ENCODE measurements at places on chromosomes 12 and 14.

DNA sequence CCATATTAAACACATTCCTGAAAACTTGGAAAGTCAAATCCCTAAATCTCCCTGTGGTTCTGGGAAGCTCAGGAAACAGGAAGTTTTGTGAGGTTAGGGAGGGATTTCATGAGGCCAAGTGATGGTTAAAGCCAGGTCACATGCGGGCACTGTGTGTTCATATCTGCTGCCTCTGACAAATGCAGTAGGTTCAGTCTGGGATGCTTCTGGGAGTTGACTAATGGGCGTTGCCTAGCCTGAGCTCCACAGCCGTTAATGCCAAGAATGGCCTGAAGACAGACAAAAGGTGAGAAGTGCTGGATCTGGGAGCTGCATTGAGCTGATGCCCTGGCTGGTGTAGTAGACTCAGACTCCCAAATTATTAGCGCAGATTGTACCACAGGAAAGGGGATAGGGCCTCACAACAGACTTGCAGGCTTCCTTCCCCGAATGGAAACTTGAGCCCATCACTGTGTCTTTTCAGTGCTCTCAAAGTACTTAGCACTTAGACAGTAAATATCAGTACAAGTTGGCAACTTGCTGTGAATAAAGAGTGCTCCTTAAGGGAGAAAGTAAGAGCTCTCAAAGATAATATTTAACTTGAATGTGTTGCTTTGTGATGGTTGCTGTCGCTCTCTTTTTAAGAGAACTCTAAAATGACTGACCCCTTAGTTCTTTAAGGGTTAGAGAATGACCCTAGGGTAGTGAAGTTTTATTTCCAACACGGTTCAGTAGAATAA, 17.3 kb downstream of the GSG1 start:
- DNase-seq: no peak

- DNase-seq: no peak
Observed at GRCh38 chr12:46808955-46809697, 16.7 kb downstream of the SLC38A4 start.

- DNase-seq: no peak
Observed at GRCh38 chr12:116919247-116919661, 8.5 kb downstream of the FBXW8 start.

GRCh38 chr12:54159140-54159539, 29.6 kb downstream of the SMUG1 start:
- DNase-seq: no peak

DNA sequence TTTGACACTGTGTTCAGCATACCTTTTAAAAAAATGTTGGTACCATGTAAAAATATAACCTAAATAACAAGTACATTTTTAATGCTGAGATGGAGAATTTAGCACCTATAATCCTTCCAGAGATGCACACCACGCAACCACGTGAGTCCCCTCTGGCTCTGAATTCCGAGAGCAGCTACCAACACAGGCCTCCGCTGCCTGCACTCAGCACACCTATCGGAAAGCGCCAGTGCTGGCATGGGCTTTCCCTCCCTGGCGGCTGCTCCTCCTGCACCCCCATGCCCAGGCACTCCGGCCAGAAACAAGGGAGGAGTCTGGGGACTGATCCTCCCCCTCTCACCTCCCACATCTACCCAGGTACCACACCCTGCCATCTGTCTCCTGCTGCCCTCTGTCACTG, 47.0 kb downstream of the ITPK1 start:
- DNase-seq: peak; percentile 57

- DNase-seq: peak; percentile 67
Observed at GRCh38 chr12:6551063-6551461, 4.8 kb downstream of the IFFO1 start.

DNA sequence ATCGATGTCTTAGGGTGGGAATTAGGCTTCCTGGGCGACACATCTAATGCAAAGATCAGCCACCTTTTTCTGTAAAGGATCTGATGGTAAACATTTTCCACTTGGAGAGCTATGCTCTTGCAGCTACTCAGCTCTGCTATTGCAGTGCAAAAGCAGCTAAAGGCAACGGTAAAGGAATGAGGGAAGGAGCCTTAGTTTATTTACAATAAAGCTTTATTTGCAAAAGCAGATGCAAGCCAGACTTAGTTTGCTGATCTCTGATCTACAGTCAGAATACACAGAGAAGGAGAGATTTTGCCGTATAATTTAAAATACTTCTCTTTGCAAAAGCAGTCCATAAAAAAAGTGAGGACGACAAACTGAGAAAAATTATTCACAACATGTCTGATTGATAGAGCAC, 3.2 kb downstream of the TCL1B start:
- no peak for DNase-seq

GRCh38 chr14:38210587-38211216, 3.0 kb downstream of the SSTR1 start:
- no peak for DNase-seq

DNA sequence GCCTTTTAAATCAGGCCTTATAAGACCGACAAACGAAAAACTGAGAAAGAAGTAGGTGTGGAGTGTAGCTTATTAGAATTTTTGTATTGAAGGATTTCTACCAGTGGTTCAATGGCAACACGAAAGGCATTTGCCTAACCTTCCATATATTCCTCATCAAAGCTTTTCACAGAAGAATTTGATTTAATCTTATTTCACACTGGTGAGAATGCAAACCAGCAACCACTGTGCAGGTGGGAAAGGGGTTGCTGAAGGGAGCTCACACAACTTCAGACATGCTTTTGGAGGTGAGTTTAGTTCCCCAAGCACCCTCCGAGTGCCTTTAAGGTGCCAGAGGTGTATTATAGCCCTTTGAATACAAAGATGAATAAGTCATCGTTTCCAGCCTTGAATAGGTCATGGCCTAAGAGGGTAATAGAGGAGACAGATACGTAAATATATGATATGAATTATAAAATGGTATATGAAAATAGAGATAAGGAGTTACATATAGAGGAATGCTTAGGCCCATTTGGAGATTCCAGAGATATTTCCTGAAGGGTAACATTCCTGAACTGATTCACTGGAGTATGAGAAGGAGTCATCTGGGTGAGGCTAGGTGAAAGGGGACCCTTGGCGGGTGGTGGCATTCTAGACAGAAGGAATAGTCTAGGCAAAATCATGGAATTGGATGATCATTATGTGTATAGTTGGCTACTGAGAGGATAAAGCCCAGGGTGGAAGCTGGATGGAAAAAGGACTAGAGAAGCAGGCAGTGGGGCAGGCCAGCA, 6.4 kb downstream of the ERP27 start:
- DNase-seq: no peak

- no peak for DNase-seq
Observed at GRCh38 chr14:102282751-102283465, 22.1 kb downstream of the MOK start.

DNA sequence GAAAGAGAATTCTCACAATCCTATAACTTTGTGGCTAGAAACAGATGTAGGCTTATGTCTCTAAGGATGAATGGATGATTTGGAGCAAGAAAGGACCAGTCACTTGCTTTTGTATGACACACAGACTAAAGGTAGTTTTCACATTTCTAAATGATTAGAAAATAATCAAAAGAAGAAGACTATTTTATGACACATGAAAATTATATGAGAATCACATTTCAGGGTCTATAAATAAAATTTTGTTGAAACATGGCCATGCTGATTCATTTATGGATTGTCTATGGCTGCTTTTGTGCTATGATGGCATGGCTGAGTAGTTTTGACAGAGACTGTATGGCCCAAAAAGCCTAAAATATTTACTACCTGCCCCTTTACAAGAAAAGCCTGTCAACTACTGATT, 49.4 kb upstream of the FRMD6 start:
- no peak for DNase-seq

DNA sequence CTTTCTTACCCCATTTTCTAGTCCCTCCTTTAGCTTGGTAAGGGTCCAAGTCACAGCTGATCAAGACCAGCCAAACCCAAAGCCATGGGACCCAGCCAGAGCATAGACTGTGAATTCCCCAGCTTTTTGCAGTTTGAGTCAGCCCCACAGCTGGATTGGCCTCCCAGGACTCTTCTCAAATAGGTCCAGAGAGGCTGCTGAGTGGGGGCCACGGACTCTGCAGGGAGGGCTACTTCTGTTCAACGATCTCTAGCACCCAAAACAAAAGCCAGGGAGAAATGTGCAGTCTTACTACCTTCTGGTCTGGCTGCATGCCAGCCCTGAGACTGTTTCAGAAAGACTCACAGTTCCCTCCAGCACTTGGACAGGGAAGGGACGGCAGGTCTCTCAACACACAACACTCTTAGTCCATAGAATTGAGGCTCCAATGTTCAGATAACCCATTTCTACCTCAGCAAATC, 1.6 kb downstream of the VDR start:
- no peak for DNase-seq

GRCh38 chr12:42794806-42795205, 205.3 kb upstream of the PRICKLE1 start:
- no peak for DNase-seq

GRCh38 chr12:66269757-66270383, 32.4 kb upstream of the HELB start:
- DNase-seq: no peak

- DNase-seq: no peak
Observed at GRCh38 chr12:99128246-99128802, 483.2 kb downstream of the APAF1 start.

DNA sequence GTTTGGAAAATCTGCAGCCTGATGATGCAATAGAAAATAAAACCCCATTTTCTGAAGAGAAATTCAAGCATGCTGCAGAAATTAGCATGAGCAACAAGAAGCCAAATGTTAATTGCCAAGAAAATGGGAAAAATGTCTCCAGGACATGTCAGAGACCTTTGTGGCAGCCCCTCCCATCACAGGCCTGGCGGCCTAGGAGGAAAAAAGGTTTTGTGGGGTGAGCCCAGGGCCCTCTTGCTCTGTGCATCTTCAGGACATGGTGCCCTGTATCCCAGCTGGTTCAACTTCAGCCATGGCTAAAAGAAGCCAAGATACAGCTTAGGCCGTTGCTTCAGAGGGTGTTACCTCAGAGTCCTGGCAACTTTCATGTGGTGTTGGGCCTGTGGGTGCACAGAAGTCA, 775.5 kb upstream of the SEL1L start:
- DNase-seq: no peak

DNA sequence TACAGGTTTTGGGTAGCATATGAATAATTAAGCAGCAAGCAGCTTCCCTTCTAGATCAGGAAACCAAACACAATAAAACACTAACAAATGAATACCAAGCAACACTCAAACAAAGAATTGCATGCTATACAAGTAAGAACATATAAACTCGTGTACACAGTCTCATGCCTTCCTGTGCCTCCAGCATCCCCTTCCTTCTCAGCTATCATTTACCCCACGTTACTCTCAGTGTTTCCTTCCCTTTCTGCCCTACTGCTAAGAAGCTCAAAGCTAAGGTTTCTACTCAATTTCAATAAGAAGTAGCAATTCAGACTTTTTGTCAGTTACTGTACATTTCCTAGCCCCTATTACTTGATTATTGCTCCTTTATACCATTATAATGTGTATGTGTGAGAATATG, 81.0 kb downstream of the DUSP16 start:
- DNase-seq: no peak

DNA sequence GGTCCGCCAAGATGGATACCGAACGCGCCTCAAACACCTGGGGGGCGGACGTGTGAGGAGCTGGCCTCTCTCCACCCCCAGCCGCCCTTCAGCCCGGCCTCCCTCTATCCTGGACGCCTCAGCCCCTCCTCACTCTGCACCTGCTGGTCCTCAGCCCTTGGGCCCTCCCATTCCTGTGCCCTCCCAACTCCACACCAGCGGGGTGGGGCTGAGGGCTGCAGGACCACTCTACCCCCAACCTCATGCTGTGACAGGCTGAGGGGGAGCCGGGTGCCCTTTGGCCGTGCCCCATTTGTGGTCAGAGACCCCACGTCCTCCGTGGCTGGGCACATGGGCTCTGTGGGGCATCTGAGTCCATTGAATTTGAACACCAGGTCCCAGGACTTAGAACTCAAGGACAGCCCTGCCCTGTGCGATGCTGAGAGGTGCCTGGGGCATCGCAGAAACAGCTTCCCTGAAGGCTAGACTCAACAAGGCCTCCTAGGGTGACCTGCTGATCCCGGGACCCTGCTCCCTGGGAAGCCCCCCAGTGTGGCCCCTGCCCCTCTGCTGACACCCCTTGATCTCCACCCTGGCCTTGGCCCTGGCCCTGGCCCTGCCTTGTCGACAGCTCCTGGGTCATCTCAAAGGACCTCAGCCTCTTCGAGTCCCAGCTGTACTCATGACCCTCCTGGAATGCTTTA, 82.0 kb upstream of the SFSWAP start:
- no peak for DNase-seq

DNA sequence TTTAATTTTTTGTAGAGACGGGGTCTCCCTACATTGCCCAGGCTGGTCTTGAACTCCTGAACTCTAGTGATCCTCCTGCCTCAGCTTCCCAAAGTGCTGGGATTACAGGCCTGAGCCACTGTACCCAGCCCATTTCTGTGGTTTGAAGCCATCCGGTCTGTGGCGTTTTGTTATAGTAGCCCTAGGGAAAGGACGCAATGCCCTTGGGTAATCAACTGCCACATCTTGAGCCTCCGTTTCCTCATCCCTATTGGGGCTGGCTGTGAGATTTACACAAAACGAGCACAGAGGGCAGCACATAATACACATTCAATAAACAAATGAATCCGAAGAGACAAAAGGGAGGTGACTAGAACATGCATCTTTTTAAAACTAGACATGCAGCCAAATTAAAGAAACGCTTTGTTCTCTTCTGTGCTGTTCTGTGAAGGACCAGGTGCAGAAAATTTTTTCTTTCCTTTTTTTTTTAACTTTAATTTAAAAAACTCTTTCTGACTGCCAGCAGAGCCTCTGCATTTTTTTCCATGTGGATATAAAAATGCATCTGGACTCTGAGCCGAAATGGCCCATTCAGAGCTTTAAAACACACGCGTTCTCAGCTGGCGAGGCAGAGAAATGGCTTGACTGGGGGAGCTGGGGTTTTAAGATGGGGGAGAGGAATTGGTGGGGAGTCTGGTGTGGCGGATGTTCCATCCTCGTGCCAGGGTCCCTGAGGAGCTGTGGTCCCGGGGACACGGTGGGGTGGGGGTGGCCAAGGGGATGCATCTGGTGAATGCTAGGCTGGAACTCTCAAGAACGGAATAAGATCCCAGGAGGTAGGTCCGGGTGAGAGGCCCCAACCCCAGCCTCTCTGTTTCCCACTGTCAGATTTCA, 119.0 kb downstream of the RBM19 start:
- no peak for DNase-seq

- peak; percentile 39 for DNase-seq
Observed at GRCh38 chr12:130031571-130032189, 127.9 kb upstream of the TMEM132D start.

Measured in occipital lobe (tissue), 3 donors.